ENCODE measurements at places on chromosomes 7 and 10.
A peak's percentile ranks its signal among the peaks of the same experiment; 100 is the strongest.

GRCh38 chr10:32035038-32035437 is 21.2 kb downstream of the KIF5B start:
- no peak for DNase-seq

GRCh38 chr7:156778201-156778600 is 114.8 kb downstream of the LMBR1 start:
- no peak for DNase-seq

- peak; percentile 48 for DNase-seq
Measured at GRCh38 chr7:26860361-26860760, 4.0 kb downstream of the SKAP2 start.

GRCh38 chr10:132607961-132608495 is 70.4 kb downstream of the INPP5A start:
- no peak for DNase-seq

DNA sequence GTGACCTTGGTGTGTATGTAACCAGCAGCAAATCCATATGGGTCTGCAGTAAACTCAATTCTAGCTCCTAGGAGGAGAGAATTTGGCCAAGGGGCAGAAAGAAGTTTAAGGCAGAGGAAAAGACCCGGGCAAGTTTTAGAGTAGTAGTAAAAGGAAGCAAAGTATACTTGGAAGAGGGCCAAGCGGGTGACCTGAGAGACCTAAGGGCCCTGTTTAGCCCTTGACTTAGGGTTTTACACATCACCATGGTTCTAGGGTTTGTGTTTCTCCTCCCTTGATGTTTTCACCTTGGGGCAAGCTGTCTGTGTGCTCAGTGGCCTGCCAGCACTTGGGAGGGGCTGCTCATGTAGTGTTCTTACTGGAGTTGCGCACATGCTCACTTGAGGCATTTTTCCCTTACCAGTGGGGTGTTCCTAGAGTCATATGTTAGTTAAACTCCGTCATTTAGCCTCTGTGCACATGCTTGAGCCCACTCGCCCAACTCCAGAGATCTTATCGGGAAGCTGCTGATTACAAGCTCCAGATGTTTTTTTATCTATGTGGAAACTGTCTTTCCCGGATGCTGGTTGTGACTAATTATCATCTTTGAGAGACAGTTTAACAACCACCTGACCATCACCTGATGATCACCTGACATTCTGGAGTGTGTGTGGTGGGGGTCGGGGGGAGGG is 137.6 kb upstream of the PRSS1 start:
- no peak for DNase-seq

- DNase-seq = no peak
Measured at GRCh38 chr7:102287111-102287980, 678 bp downstream of the SH2B2 start.
